ENCODE measurements at places on chromosomes 11 and 22.

DNA sequence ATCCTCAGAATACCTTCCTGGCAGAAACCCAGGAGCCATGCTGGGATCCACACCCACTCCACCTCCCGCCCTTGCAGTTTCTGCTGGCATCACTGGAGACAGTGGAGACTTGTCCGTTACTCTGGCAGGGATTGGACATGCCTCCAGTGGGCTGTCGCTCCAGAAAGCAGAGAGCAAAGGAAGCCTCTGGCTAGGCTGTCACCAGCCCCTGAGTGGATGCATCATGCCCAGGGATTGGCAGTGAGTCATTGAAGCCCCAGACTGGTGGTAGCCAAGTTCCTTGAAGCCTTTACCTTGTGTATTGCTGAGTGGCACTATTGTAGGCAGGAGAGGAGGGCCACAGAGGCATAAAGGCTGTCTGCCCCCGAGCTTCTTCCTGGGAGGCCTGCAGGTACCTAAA, 34.8 kb upstream of the E2F8 start:
- no peak for DNase-seq

- no peak for DNase-seq
Observed at GRCh38 chr22:45602004-45602733, 69.5 kb upstream of the ATXN10 start.

DNA sequence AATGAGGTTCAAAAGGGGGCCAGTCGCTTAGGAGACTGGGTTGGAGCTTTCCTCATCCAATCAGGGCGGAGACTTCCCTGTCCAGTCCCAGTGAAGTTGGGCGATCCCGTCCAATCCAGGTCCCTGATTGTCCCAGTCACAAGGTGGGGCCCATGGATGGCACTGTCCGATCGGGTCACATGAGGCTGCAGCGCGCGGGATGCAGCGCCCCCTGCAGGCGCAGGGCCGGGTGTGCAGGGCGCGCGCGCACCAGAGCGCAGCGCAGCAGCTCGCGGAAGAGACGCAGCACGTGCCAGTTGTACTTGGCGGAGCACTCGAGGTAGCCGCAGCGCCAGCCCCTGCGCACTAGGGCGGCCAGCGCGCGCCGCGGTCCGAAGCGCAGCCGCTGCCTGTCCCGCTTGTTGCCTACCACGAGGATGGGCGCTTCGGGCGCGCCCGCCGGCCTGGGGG, 2.3 kb downstream of the RASL10A start:
- DNase-seq: no peak

DNA sequence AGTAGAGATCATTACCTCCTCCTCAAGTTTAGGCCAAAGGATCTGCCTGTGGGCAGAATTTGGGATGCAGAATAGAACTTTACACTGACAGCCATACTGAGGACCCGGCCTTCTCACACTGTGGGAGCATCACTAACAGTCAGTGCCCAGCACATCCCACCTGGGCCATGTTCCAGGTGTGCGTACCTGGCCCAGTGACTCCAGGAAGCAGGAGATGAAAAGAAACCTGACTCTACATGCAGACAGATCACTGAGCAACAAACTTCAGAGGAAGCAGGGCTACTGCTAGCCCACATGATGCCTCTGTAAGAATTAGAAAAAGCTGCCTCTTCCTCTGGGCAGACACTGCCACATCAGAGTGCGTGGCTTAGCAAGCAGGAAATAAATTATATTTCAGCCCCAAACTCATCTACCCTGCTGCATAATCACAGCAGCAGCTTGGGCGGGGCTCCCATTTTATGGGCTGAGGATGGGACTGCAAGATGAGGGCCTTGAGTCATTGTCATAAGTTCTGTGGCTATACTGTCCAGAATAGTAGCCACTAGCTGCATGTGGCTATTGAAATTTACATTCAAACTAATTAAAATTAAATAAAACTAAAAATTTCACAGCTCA, 6.0 kb upstream of the LMO2 start:
- DNase-seq: no peak

DNA sequence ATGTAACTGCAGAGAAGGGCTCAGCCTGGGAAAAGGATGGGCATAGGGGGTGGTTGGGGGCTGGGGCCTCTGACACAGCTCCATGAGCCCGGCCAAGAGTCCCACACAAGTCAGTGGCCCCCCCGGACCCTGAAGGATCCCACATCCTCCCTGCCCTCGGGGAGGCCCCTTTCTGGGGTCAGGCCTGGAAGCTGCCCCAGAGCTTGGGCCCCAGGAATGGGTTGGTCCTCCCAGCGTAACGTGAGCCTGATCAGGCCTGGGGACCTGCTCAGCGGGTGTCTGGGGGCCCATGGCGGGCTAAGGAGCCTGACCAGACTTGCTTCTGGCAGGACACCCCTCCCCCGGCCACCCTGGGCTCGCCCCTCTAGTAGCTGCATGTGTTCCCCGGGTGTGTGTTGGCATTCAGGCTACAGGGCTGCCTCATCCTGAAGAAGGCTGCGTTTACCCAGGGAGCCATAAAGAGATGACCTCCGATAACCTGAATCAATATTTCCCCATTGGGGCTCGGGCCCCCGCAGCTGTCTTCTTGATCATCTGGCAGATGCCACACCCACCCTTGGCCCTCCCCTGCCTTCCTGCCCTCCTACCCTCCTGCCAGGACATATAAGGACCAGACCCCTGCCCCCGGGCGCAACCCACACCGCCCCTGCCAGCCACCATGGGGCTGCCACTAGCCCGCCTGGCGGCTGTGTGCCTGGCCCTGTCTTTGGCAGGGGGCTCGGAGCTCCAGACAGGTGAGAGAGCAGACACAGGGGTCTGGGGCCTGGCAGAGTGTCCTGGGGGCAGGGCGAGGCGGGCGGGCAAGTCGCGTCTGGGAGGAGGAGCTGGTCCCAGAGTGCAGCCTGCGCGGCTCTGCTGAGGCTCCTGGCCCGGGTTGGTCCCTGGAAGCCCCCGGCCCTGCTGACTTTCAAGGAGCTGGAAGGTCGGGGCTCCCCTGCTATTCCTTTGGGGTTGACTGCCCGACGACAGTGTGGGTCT, at the start of gene MUC2:
Gene MUC2, plus strand, starts transcription at position 631 of the 978 bp plus-strand sequence.
- no peak for DNase-seq

DNA sequence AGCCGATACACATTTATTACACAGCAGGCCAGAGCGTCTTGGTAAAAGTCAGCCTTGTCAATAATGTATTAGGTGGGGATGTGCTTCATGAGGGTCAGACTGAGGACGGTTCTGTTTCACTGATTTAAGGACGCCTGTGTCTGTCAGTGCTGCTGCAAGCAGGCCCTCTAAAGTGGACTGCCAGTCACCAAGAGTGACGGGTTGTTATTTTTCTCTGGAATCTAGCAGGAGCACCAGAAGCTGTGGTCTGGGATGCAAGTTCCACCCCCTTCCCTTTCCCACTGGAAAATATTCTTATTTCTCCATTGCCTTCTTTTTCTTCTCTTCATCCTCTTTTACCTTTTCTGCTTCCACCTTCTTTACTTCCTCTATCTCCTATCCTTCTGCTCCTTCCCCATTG, 191.2 kb upstream of the NCAM1 start:
- no peak for DNase-seq

- DNase-seq: no peak
Observed at GRCh38 chr11:94302776-94303175, 1.6 kb upstream of the IZUMO1R start.

GRCh38 chr11:130454491-130455252, 6.2 kb downstream of the ADAMTS15 start:
- DNase-seq: no peak

DNA sequence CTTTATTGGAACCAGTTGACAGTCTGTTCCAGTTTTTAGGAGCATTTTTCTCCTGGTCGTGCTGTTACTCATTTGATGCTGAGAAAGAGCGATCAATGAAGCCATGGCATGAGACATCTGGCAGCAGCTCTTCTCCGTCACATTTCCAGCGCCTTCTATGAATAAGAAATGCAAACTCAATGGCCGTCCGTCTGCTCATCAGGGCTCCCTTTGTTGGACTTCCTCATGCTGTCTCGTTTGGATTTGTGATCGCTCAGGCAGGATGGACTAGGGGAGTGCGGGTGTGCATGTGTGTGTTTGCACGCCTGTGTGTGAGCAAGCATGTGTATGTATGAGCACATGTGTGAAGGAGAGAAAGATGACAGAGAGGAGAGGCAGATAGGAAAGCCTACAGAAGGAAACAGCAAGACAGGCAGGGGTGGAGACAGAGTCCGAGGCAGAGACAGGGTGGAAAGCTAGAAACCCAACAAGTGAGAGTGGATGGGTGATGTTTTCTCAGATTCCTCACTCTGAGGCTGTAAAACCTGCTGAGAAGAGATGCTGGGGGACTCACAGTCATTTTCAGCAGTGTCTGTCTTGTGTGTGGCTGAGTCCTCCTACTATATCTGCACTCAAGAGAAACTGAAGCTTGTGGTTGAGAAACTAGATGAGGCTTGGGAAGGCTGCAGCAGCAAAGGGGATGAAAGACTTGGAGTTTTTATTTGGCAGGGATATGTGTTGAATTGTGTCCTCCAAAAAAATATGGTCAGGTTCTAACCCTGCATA, 56.0 kb upstream of the CLMP start:
- no peak for DNase-seq

- DNase-seq: no peak
Observed at GRCh38 chr11:106424111-106424510, 346.6 kb downstream of the AASDHPPT start.

GRCh38 chr11:33162831-33163230, 1.6 kb upstream of the CSTF3 start:
- no peak for DNase-seq

DNA sequence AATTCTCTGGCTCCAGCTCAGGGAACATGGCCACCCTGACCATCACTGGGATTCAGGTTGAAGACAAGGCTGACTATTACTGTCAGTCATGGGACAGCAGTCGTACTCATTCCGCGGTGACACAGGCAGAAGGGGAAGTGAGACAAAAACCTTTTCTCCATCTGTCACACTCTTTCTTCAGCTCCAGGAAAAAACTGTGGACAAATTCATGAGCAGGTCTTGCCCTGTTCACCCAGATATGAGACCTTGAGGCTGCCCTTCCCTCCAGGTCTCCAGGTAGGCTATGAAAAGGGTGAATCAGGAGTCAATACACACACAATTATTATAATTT, 39.4 kb upstream of the GGTLC2 start:
- no peak for DNase-seq

- DNase-seq: no peak
Observed at GRCh38 chr22:36573815-36574363, 44.9 kb upstream of the EIF3D start.

- DNase-seq: no peak
Observed at GRCh38 chr11:132349811-132350733, 979.7 kb downstream of the NTM start.

DNA sequence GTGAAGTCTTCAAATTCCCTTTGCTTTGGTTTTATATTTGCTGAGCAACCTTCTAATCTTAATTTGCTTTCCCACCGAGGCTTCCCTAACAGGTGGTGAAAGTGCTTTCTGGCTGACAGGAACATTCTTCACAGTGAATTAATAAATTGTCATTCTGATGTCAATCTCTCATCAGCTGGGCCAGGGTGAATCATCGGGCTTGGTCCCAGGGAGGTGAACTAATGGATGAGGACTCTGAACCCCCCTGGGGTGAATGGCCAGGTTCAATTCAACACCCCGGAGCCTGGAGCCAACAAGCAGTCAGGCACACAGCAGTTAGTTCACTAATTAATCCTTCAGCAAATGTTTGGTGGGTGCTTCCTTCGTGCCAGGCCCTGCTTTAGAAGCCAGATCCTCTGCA, 155.4 kb upstream of the PDGFD start:
- no peak for DNase-seq

DNA sequence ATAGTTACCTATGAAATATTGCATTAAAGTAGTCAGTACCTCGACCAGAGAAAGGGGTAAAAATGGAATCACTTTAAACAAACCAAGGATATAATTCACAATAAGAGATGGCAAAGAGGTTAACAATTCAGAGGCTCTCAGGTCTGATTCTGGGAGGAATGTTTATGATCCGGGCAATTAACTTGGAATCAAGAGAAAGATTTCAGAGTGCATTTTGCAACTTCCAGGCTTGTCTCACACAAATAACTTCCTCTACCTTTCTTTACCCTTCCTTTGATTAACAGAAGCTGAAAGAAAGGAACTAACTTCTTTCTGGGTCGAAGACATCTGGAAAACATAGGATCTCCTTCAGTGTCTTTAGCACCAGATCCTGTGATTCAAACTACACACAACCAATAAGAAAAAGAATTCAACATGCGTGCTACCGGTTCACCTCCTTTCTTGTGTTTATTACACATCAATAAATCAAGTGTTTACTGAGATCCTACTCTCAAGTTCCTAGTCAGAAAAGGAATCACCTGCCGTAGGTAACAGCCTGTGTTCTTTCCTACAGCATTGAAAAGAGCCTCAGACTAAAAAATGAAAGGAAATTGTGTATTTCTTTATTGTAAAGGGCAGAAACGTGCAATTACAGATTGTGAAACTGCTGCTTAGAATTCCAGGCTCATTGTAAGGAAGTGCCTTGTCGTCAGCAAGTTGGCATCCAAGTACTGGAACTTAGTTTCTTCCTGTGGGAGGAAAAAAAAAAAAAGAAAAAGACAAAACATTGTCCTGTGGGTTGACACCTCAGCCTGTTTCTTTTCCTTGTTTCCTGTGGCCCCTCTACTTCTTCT, 29.5 kb downstream of the CARD18 start:
- DNase-seq: no peak

- no peak for DNase-seq
Observed at GRCh38 chr11:117997823-117998579, 11.8 kb downstream of the IL10RA start.

GRCh38 chr11:44539971-44540370, 25.5 kb upstream of the CD82 start:
- peak; percentile 83 for DNase-seq

DNA sequence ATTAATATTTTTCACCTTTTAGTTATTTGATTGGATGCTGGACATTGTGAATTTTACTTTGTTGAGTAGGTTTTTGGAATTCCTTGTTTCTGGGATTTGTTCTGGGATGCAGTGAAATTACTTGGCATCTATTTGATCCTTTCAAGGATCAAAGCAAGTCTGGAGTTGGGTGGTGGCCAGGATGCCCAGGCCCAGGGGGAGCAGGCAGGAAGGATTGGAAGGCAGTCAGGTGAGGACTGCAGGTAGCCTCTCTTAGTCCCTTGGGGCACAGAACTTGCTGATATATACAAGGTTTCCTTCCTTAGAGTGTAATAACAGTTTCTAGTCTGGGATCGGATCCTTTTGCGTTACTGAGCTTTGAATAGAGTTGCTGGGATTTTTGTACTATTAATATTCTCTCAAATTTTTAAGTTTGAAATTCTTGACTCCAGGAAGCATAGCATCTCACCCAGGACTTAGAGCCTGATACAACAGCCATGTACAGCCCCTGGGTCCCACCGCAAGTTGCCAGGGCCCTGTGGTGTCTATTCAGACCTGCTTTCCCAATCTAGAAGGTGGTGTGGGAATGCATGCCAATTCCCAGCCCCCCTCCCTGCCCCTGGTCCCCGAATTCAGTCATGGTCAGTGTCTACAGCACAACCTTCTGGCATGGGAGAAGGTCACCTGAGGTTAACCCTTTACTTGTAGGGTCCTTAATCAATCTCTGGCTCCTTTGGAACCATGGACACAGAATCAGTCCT, 6.1 kb downstream of the ZNF74 start:
- DNase-seq: no peak

- no peak for DNase-seq
Observed at GRCh38 chr11:105718641-105719040, 108.8 kb downstream of the GRIA4 start.

Data from NCI-H1092 treated with DMSO at 0.1 percent for 48 hours (cell line).